Activated T-helper 9 cell treated with anti-CD3 and anti-CD28 coated beads, Interleukin-2, amount 50 U/mL, for 16 hours (primary cell): ENCODE measurements at places on chromosomes 11 and 22.

DNA sequence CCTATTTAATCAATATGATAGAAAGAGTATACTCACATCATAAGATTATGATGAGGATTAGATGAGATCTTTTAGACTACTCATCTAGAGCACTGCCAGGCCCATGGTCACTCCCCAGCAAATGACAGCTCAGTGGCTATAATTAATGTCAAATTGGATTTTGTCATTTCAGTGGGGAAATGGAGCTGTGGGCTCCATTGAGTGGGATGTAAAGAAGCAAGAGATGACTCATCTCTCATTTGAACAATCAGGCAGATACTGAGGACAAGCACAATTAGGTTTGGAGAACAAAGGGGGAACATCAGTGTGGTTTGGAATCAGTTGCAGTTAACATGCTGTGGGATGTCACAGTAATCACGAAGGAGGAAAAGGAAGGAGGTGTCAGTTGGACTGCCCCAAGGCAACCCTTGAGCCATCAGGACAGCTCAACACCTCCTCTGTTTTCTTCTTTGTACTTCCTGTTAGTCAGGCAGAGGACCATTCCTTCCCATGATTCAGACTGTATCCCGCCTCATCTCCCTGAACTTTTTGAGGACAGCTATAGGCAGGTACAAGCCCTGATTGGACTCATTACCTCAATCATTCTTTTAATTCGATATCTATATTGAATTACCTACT lies 473.7 kb upstream of the ISX start:
- no peak for DNase-seq

DNA sequence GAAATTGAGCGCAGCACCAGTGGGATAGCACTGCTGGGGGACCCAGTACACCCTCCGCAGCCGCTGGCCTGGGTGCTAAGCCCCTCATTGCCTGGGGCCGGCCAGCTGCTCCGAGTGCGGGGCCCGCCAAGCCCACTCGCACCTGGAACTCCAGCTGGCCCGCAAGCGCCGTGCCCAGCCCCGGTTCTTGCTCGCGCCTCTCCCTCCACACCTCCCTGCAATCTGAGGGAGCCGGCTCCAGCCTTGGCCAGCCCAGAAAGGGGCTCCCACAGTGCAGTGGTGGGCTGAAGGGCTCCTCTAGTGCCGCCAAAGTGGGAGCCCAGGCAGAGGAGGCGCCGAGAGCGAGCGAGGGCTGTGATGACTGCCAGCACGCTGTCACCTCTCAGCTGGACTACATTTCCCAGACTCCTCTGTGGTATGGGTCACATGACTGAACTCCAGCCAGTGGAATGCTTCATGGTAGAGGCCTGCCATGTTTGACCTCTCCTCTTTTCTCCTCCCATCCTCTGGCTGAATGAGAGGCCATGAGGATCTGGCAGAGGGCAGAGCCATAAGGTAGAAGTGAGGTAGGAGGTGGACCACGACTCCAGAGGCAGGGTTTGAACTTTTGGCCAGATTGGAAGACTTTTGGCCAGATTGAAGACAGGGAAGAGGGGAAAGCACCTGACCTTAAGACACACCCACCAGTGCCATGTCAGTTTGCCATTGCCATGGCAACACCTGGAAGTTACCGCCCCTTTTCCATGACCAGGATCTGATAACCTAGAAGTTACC lies 6.2 kb downstream of the MRGPRD start:
- DNase-seq = no peak

DNA sequence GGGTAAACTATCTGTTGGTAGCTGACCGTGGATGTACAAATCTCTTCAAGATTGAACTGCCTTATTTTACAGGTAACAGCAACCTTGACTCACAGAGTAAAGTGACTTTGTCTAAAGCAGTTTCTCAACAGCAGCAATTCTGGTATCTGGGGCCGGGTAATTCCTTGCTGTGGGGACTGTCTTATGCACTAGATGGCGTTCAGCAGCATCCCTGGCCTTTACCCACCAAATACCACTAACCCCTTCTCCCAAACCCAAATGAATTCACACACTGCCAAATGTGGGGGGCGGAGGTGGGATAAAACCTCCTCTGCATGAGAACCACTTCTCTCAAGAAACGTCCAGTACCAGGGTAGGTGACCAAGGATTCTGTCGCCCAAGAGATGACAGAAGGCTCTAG lies 1.7 kb upstream of the INCENP start:
- no peak for DNase-seq

GRCh38 chr11:44004452-44005062 lies 43.2 kb upstream of the ACCSL start:
- DNase-seq = no peak

GRCh38 chr11:67436459-67437081 lies 912 bp downstream of the PTPRCAP start:
- no peak for DNase-seq

- DNase-seq = no peak
These were observed 22.9 kb upstream of the JAM3 start for GRCh38 chr11:134045799-134046635.

- DNase-seq = no peak
These were observed 12.7 kb downstream of the TMEM45B start for GRCh38 chr11:129828301-129828836.

- DNase-seq = no peak
These were observed 27.2 kb upstream of the PDGFD start for GRCh38 chr11:104191124-104191523.

DNA sequence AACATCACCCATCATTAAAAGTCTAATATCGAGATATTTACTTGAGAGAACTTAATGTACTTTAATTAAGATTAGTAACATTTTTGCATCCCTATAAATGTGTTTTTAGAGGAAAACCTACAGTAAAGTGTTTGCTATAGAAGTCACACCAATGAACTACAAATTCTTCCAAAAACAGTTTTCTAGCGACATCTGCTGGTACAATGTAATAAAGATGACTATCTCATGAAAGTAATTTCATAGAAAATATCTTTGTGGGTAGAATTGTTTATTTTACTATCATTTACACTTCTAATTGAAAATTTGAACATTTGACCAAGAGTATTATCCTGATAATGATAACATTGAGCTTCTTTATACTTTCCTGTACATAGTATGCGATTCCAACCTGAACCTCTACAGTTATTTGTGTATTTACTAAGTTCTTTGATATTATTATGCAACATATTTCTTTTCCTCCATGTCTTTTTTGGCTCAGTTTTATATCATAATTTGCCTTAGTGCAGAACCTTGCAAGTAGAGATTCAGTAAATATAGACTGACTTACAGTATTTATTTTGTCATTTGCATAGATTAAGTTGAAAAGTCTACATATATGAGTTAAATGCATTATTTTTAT lies 252.7 kb downstream of the TMEM135 start:
- DNase-seq = no peak

DNA sequence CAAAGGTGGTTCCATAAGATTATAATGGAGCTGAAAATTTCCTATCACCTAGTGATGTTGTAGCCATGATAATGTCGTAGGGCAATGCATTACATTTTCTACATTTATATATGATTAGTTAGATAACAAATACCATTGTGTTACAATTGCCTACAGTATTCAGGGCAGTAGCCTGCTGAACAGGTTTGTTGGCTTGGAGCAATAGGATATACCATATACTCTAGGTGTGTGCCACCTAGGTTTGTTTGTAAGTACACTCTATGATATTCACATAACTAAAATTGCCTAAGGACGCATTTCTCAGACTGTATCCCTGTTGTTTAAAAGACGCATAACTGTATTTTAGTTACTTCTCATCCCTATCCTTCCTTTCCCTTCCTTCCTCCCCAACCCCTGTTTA lies 13.6 kb downstream of the PLEKHB1 start:
- DNase-seq = no peak

- no peak for DNase-seq
These were observed 30.9 kb downstream of the PARVA start for GRCh38 chr11:12408156-12408770.

- DNase-seq = no peak
These were observed 3.4 kb downstream of the SART1 start for GRCh38 chr11:65964906-65965305.

- no peak for DNase-seq
These were observed 12.5 kb downstream of the CHID1 start for GRCh38 chr11:898143-898511.

GRCh38 chr11:88179141-88179540 lies 3.9 kb upstream of the RAB38 start:
- no peak for DNase-seq

DNA sequence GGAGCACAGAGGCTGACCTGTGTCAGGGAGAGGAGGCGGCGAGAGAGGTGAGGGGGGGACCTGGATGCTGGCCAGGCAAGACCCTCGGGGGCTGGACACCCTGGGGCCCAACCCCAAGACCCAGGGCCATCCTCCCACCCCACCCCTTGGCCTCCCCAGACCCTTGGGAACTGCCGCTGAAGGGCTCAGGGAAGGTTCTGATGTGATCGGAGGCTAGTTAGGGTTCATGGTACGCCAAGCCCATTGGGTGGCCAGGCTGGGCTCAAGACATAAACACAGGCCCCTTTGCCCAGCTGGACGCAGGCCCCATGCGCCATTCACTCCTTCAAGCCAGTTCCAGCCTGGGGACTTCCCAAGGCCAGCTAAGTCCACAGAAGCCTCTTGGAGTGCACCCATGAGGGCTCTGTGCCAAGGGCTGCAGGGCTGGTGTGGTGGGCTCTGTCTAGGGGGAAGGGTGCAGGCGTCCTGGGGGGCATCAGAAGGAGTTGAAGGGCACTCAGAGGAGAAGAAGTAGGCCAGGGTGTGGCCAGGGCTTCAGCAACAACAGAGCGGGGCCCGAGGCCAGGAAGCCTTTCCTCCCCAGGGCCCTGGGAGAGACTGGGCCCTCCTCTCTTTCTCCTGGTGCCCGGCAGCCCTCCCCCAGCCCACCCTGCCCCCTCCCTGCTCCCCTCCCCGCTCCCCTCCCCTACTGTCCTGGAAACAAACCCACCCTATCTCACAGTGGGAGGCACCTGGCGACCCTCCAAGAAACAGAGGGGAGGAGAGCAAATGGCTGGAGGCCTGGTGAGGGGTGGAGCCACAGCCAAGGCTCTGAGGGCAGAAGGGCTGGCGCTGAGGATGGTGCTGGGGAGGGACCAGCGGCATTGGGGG lies 12.9 kb downstream of the TSPAN32 start:
- no peak for DNase-seq

DNA sequence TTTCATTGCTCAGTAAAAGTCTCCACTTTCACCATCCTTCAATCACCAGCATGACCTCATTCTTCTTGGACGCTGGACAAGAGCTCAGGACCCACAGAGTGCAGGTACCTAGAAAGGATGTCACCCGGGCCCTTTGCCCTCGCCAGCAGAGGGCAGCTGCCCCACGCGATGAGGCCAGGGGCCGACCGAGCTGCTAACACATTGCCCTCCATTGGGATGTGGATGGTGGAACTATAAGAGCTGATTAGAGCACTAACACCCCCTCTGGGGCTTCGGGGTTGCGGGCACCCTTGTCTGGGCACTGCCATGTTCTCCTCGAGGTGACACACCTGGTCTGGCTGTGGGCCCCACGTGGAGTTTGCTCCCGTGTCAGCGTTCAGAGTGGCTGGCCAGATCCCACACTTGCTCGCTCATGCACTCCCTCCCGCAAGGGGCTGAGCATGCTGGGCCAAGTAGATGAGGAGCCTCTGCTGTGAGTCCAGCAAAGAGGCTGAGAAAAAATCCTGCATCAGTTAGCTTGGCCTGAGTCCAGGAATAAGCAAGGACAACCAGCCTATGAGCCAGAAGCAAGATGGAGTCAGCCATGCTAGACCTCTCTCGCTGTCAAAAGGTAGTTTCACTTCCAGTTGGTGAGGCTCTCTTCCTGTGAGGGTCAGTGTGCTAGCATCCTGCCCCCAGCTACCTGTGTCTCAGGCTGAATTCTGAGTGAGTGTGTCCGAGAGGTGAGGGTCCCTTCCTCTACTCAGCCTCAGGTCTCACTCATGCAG lies 9.8 kb downstream of the KRTAP5-6 start:
- no peak for DNase-seq

DNA sequence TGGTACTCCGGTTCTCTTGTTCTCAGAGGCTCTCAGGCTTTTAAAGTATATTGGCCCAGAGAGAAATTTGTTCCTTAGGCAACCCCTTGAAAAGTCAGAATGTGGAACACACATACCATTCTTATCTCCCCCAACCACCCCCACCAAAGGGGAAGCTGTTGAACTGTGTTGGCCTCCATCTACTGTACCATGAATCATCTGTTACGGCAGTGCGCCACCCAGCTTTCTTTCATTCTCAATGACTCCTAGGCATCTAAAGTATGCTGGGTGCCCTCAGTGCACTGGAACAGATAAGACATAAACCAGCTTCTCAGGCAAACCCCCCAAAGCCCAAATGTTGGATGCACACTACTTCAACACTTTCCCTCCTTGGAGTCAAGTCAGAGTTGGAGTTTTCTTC lies 696.2 kb upstream of the TENM4 start:
- no peak for DNase-seq

- DNase-seq = no peak
These were observed 10.9 kb downstream of the CDC42BPG start for GRCh38 chr11:64833509-64833908.

DNA sequence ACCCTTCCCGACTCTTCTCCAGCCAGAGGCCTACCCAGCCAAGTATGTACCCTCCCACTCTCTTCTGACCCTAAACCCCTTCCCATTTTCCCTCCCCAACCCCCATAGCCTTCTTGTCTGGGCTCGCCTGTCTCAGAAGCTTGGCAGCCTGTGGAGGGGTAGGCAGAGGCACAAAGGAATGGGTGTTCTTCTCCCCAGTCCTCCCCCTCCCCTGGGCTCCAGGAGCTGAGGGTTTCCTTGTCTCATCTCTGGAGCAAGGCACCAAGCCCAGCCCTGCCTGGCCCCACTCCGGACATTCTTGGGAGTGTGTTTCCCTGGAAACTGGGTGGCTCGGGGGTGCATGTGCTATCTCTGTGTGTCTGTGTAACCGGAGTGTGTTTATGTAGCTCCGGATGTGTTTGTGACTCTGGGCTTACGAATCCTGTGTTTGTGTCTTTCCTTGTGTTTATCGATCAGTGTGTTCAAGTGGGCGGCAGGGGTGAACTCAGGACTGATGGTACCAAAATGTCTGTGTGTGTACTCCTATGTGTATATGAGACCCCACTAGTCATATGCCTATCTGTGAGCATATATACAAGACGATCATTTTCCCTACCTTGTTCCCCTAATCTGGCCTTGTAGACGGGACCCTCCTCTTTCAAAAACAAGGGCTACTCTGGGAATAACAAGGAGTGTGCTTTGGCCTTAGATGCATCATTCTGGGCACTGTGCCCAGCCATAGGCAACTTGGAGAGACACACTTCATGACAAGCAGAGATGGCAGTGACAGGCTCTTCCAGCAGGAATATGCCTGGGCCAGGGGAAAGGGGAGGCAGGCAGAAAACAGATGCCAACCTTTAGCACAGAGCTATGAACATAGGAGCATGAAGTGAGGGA lies 10.9 kb downstream of the PHLDB1 start:
- no peak for DNase-seq
